ENCODE measurements at places on chromosomes 5 and 9. TPM values are rescaled to one million over a fixed set of nuclear protein-coding genes. Genes with fewer than 3 reads are reported as not detected.

GRCh38 chr5:130045334-130045733 lies 141.1 kb downstream of the CHSY3 start:
- DNase-seq = no peak

Gene AMBP
- total RNA-seq = 1.7 TPM

DNA sequence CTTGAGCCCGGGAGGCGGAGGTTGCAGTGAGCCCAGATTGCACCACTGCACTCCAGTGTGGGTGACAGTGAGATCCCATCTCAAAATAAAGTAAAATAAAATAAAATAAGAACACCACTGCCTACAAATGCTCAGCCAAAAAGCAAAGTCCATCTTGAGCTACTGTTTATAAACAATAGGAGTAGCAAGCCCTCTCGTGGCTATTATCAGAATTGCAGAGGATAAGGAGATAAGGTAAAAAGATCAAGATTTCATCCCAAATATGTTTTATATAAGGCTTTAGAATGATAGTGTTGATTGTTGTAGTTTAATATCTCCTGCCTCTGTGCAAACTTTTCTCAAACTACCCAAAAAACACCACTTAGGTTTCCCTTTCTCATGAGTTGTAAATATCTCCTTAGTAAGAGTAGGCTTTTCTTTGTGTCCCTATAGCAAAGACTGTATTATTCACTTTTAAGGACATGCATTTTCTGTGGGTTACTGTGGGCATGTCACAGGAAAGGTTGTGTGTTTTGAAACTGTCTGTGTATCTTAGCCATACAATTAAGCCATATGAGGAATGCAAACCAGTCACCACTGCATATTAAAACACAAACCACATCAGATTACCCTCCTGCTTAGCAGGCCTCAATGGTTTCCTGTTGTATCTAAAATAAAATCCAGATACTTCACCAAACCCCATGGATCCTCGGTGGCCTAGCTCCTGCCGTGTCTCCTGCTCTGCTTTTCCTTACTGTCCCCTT lies 31.8 kb upstream of the CKS2 start:
- peak; percentile 65 for DNase-seq

DNA sequence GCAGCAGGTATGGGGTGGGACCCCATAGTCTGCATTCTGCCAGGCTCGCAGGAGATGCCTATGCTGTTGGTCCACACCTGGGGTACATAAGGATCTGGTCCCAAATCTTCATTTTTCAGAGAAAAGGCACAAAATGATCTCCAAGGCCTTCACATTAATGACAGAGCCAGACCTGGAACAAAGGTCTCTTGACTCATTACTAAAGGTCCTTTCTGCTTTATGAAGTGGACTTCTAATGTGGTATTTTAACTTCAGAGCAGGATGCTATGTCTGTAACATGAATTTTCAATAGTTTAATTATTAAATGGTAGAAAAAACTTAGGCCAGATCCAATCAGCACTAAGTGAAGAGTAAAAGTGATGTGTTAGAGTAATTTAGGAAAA lies 38.0 kb downstream of the DMGDH start:
- no peak for DNase-seq

Gene C1QTNF2
- total RNA-seq = not detected

DNA sequence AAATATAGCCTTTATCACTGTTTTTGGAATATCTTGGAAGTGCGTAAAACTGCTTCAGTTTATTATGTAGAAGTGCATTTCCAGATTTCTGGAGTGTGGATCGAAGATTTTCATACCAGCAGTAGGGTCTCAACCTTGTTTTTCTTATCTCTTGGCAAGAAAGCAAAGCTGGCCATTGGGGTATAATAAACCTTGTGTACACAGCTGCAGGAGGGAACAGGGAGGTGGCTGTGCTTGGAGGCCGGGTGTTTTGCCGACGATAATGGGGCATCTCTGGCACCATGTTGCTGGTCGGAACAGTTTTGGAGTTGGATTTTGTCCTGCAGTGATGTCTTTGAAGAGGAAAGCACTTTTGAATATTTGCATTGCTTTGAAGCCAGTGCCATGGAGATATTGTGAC lies 308.8 kb upstream of the DMRT1 start:
- no peak for DNase-seq

Gene C9orf50
- total RNA-seq = not detected

Gene SPINK13
- not detected for total RNA-seq

Gene SLC25A2
- total RNA-seq = 0.14 TPM
